ENCODE measurements at places on chromosomes 4 and X.

GRCh38 chr4:1882850-1883271 is 11.7 kb downstream of the NSD2 start:
- no peak for DNase-seq

- DNase-seq: no peak
Measured at GRCh38 chr4:5276475-5277075, 225.3 kb downstream of the STK32B start.

DNA sequence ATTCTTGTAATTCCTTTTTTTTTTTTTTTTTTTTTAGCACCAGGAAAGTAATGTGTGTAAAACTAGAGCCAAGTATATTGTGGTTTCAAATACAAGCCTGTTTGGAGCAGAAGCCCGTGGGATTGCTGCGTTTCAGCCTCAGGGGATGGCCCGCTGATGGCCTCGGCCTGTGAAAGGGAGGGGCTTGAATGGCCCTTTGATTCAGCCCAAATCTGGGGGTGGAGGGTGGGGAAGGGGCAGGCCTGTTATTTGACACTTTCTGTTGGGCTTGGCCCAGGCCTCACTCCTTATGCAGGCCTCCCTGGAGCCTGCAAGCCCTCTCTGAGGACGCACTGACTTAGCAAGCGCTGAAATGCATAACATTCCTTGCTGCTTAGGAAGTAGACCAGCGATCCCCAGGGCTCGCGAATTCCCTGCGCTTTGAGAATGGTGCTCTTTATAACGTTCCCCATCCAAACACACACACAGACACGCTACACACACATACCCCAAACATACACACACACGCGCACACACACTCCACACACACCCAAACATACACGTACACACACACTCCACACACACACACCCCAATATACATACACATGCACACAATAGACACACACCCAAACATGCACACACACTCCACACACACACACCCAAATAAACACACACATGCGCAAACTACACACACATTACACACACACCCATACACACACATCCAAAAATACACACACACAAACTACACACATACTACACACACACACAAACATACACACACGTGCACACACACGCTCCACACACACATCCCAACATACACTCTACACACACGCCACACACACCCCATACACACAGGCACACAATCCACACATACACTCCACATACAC is 29.6 kb downstream of the TLR10 start:
- no peak for DNase-seq

DNA sequence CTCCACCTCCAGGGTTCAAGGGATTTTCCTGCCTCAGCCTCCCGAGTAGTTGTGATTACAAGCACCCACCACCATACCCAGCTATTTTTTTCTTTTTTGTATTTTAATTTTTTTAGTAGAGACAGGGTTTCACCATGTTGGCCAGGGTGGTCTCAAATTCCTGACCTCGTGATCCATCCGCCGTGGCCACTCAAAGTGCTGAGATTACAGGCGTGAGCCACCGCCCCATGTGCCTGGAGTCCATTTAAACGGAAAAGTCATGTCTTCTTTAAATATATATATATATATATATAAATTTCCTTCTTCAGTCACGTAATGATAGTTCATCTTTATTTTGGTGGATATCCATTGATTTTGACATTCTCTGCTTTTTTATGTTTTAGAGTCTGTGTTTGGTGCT is 264.0 kb upstream of the PITX2 start:
- DNase-seq: no peak

GRCh38 chrX:124421898-124422655 is 75.7 kb downstream of the SH2D1A start:
- no peak for DNase-seq

GRCh38 chr4:138045036-138045435 is 197.1 kb downstream of the SLC7A11 start:
- DNase-seq: no peak

DNA sequence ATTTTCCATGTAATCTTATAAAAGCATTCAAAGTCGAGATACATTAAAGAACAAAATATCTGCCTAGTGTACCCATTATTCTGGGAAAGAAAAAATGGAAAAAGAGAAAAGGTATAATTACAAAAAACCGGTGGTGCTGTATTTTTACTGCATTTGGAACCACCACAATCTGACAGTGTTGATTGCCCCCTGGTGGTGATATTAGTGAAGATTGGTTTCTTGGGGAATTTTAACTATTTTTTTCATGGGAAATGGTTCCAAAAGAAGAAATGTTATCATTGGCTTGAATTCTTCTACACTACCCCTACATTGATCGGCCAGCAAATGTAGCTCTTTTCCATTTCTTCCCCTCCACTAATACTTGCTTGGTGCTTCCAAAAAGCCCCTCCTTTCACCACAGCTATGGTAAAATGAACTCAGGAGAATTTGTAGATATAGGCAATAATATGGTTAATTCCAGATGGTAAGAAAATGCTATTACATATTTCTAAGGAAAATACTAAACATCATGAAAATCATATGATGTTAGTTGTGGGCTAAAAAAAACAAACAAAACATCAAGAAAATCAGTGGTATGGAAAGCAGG is 50.0 kb downstream of the COX18 start:
- no peak for DNase-seq

- no peak for DNase-seq
Measured at GRCh38 chr4:182745237-182745636, 171.9 kb downstream of the DCTD start.

DNA sequence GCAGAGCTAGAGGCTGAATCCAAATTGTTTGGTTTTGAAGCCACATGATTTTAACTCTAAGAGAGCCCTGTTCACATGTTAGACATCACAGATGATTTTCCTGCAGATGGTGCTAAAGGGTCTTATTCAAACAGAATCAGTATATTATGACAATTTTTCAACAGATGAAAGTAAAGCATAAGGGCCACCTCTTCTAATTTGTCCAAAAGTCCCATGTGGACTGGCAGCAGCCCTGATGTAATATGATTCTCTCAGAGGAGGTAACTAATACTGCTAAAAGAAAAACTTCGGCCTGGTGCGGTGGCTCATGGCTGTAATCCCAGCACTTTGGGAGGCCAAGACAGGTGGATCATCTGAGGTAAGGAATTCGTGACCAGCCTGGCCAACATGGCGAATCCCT is 26.0 kb upstream of the SETD7 start:
- no peak for DNase-seq

GRCh38 chrX:24692305-24692704 is 1.4 kb upstream of the POLA1 start:
- DNase-seq: no peak

DNA sequence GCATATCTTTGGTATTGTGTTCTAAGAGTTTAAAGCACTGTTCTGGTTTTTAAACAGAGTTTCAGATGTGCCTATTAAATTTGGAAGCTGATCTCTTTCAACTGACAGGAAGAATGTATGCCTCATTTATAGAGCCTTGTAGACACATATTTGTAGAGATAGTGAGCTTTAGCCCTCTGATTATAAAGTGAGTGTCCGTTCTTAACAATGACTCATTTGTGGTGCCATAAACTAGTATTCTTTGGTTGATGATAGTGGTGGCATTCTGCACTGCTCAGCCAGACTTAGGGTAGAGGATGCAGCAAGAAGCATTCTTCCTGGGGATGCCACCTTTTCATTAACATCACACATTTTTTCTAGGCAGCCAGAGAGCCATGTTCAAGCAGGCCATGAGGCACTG is 121.7 kb downstream of the TLL1 start:
- DNase-seq: no peak

DNA sequence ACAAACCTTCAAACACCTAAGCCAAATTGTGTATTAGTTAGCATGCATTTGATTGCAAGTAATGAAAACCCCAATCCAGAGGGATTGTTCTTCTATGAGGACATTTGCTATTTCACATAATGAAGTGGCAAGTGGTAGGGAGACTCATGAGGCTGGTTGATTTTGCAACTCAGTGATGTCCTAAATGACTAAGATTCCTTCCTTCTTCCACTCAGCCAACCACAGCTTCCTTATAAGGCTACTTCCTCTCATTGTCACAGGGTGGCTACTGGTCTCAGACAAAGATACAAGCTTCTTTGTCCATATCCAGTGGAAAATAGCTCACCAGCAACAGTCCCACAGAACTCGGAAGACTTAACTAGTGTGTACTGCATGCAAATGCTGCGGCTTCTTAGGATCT is 5.3 kb upstream of the OTC start:
- no peak for DNase-seq

DNA sequence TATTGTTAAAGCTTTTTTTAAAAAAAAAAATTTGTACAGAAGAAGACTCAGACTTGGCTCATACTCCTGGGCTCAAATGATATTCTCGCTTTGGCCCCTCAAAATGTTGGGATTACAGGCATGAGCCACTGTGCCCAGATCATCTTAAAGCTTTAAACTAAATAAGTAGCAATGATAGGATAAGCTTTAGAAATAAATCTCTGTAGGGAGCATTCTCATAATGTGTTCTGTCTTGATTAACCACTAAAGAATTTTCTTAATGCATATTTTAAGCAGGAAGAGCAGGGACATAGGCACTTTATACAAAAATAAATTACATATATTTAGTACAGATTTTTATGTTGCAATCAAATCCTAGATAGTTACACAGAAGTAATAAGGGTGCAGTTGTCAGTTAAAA is 667.2 kb downstream of the GRID2 start:
- DNase-seq: no peak

DNA sequence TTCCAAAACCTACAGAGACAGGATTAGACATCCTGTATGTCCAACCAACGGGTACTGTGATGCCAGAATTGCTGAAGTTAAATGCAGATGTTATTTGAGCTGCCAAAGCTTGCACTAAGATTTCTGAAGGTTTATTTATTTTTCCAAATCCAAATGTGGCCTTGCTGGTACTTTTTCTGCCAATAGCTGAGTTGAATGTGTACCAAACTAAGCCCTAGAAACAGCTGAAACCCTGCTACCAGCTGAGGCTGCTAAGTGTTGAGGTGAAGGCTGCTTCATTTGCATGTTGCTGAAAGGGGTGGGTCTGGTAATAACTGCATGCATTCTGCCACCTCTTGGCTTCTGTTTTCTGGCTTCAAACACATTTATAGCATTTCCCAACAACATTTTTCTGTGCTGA is 366.5 kb downstream of the FAT4 start:
- DNase-seq: no peak
